ENCODE measurements at places on chromosomes 16 and 17.

GRCh38 chr17:58587713-58588117 is 73.3 kb upstream of the MTMR4 start:
- peak; percentile 46 for DNase-seq

DNA sequence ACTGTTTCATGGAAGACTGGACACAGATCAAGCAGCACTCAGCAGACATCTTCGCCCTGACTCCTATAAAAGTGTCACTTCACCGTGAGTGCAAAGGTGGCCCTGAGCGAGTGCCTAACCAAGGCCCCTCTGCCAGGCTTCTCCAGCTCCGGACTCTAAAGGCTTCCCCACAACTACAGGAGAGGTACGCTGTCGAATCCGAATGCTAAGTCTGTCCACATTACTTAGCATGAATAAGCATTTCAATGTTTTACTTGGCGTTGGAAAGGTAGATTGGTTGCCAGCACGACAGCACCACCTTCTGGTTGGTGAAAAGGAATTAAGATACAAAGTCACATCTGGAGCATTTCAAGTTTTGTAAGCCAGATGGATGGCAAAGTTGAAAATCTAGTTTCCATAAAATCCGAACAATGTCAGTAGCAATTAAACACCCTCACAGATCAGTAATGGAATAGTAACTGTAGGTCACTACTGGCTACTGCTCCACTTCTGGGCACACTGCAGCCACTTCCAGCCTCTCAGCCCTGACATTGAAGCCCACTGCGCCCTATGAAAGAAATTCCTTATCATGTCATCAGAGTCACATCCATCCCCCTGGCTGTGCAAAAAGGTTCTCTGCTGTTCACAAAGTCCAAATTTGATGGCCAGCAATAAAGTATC is 100.9 kb downstream of the PARN start:
- peak; percentile 20 for DNase-seq

- no peak for DNase-seq
These were observed 154.6 kb upstream of the CHMP6 start for GRCh38 chr17:80836971-80837481.

DNA sequence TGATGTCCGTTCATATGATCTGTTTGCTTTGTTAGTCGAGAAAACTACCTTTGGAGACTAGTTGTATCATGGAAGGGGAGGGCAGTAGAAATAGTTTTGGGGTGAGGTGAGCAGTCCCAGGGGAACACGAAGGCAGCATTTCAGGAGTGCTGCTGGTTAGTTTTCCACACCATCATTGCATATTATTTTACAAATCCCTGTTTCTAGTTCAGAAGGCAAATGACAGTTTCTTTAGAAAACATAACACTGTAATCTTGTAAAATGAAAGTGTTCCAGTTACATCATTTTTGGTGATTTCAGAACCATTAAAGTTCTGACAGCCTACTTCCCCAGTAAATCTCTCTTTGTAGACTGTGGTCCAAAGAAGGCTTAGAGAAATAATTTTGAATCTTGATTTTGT is 25.4 kb downstream of the BANP start:
- no peak for DNase-seq

GRCh38 chr16:82846806-82847205 is 220.0 kb downstream of the CDH13 start:
- DNase-seq = no peak

GRCh38 chr16:23508589-23509440 is 1.5 kb downstream of the GGA2 start:
- DNase-seq = no peak

- no peak for DNase-seq
These were observed 159.1 kb downstream of the WWOX start for GRCh38 chr16:78258375-78259065.

DNA sequence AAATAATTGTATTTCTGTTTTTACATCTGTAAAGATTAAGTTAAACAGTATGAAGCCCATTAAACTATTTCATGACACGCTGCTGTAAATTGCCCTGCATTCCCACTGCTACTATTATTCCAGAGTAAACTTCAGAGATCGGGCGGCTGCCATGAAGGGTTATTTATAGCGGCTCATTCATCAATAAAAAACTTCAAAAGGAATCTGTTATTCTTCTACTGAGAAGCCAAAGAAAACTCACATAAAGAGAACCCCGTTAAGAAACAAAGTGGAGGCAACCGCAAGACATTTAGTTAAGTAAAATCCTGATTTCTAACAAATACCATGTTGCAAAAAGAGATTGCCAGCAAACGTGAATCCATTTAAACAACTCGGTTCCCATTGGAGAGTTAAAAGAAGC is 16.4 kb downstream of the FOXL1 start:
- DNase-seq = no peak

DNA sequence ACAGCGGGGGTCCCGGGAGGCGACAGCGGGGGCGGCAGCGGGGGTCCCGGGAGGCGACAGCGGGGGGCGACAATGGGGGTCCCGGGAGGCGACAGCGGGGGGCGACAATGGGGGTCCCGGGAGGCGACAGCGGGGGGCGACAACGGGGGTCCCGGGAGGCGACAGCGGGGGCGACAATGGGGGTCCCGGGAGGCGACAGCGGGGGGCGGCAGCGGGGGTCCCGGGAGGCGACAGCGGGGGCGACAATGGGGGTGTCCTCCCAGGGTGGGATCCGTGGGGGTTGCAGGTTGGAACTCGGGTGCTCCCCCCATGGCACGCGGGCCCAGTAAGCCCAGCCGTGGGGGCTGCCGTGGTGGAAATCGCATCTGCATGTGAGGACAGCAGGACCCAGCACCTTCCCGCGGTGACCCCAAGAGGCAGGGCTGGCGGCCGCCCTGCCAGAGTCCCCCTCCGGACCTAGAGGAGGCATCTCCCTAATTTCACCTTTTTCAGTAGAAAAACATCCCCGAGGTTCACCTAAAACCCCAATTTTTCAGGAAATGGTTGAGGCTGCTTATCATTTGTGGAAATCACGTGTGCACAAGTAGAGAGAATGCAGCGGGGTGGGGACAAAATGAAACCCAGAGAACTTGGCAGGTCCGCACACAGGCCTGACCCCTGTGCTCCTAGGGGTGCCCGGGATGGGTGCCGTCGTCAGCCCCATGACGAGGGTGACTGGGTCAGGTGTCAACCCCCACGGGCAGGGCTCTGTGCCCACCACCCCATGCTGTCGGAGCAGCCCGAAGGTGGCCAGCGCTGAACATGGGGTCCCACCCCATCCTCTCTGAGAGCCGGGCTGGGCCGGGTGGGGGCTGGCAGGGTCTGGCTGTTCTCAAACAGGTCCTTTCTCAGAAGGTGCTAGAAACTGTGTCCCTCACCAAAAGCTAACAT is 10.5 kb upstream of the METRNL start:
- no peak for DNase-seq

- no peak for DNase-seq
These were observed 23.5 kb upstream of the FOXK2 start for GRCh38 chr17:82495844-82496528.

GRCh38 chr17:70767102-70767701 is 597.9 kb downstream of the KCNJ2 start:
- peak; percentile 5 for DNase-seq

DNA sequence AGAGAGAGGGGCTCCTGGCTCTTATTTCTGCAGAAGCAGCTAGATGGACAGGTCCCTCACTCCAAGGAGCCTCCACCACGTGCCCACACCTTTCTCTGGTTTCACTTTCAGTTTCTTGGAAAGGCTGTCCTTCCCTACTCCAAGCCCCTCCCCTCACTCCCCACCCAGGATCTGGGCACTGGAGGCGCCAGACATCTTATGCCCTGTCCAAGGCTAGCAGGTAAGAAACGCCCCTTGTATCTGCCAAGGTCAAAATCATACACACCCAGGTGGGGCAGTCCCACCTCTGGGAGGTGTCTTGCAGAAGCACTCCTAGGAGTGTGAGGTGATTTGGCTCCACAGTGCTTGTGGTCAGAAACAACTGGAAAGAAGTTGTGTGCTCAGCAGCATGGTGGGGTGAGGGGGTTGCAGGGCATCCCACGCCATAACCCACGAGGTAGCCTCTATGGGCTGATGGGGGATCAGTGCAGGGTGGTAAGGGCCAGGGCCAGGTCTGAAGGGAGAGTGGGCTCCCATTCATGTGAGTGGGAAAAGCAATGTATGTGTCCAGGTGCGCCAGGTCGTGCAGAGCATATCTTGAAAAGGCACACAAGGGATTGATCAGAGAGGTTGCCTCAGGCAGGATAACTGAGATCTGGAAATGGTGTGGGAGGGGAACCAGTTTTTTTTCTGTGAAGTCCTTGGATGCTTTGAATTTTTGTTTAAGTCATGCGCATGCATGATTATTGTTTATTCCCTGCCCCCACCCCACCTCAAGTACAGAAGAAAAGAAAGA is 31.8 kb upstream of the PRM1 start:
- DNase-seq = no peak

All from GM12891 (cell line).